SJSA1 (cell line): ENCODE measurements at places on chromosomes 16 and 17. TPM values are rescaled to one million over a fixed set of nuclear protein-coding genes. Genes with fewer than 3 reads are reported as not detected.

Gene CSH2
- total RNA-seq, result not detected in 2 replicates

Gene SLC5A10
- 0.13 TPM in 1 of 2 replicates, not detected in the other for total RNA-seq

Gene AIPL1
- not detected in 2 replicates for total RNA-seq

Gene MAP2K6
- 1.4 and 2.1 TPM in 2 replicates for total RNA-seq

Gene ASPA
- total RNA-seq, result 0.18 TPM in 1 of 2 replicates, not detected in the other

Gene SPATA22
- not detected in 2 replicates for total RNA-seq

GRCh38 chr16:2196162-2196980, at the start of gene CASKIN1:
CASKIN1 (minus strand) TSS chr16:2196605; CDS start chr16:2196432, 173 bp downstream.
- H3K4me1 ChIP-seq, result 0 out of 2 replicates have a peak, but pooled peaks cover 5% of the 10 kb centered on the region
- H3K27ac ChIP-seq, result no peak within 1 kb of the TSS
- no peak for DNase-seq

- no peaks in the 10 kb centered on the region for H3K4me1 ChIP-seq
- H3K27me3 ChIP-seq, result no peaks in the 10 kb centered on the region
- no peak for DNase-seq
- H3K4me3 ChIP-seq, result no peak overlapping the region
- H3K27ac ChIP-seq, result no peak overlapping the region
- H3K36me3 ChIP-seq, result no peaks in the 10 kb centered on the region
These were observed 21.3 kb upstream of the CRYBA1 start for GRCh38 chr17:29225396-29225795.

- H3K4me1 ChIP-seq, result no peaks in the 10 kb centered on the region
- no peak overlapping the region for H3K4me3 ChIP-seq
- no peak overlapping the region for H3K27ac ChIP-seq
- no peaks in the 10 kb centered on the region for H3K27me3 ChIP-seq
These were observed 12.9 kb downstream of the AKAP1 start for GRCh38 chr17:57097832-57098421.

GRCh38 chr17:66952031-66952524, 12.4 kb upstream of the CACNG4 start:
- H3K27ac ChIP-seq, result peak overlapping the region; percentile 83
- H3K36me3 ChIP-seq, result no peaks in the 10 kb centered on the region
- peak; percentile 97 for DNase-seq

DNA sequence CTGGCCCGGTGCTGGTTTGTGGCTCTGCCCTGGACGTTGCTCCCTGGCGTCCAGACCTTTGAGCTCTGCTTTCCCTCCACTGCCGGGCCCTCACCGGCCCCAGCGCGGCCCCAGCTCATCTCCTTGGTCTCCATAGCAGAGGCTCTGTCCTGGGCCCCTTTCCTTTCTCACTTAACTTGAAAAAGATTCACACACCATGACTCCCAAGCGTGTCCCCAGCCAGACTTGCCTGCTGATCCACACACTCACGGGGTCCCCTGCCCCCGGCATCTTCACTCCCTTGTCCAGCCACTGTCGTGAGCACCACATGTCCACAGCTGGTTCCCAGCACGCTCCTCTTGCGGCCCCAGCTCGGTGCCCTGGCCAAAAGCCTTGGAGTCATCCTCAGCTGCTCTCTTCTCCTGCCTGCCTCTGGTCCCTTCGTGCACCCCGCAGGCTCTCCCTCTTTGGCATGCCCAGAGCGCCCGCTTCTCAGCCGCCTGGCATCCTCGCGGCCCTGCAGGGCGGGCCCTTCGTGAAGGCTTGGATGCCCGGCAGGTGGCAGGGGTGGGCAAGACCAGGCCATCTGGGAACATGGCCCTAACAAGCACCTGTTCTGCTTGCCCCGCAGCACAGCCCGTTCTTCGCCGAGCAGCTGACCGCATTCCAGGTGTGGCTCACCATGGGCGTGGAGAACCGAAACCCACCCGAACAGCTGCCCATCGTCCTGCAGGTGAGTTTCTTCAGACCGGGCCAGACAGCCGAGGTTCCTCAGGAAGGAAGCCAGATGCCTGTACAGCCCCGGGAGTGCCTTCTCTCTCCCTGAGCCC, 145.6 kb upstream of the CHMP6 start:
- no peak for DNase-seq
- no peak overlapping the region for H3K27ac ChIP-seq
- H3K27me3 ChIP-seq, result no peaks in the 10 kb centered on the region
- H3K4me1 ChIP-seq, result no peaks in the 10 kb centered on the region
- no peak overlapping the region for H3K4me3 ChIP-seq
- peaks cover 37% of the 10 kb centered on the region for H3K36me3 ChIP-seq

GRCh38 chr17:68830313-68830712, 124.9 kb downstream of the ABCA8 start:
- no peak overlapping the region for H3K4me3 ChIP-seq
- DNase-seq, result no peak
- H3K4me1 ChIP-seq, result peaks cover 7% of the 10 kb centered on the region
- H3K36me3 ChIP-seq, result no peaks in the 10 kb centered on the region
- no peak overlapping the region for H3K27ac ChIP-seq
- H3K27me3 ChIP-seq, result no peaks in the 10 kb centered on the region

- H3K36me3 ChIP-seq, result 0 out of 2 replicates have a peak, but pooled peaks cover 3% of the 10 kb centered on the region
- H3K27me3 ChIP-seq, result no peaks in the 10 kb centered on the region
- H3K27ac ChIP-seq, result no peak overlapping the region
- no peak overlapping the region for H3K4me3 ChIP-seq
- H3K4me1 ChIP-seq, result 0 out of 2 replicates have a peak, but pooled peaks cover 4% of the 10 kb centered on the region
- DNase-seq, result no peak
These were observed 92.3 kb downstream of the PITPNC1 start for GRCh38 chr17:67469208-67469980.

- no peaks in the 10 kb centered on the region for H3K36me3 ChIP-seq
- 0 out of 2 replicates have a peak, but pooled peaks cover 3% of the 10 kb centered on the region for H3K27me3 ChIP-seq
- no peak overlapping the region for H3K4me3 ChIP-seq
- 0 out of 2 replicates have a peak, but pooled peaks cover 3% of the 10 kb centered on the region for H3K4me1 ChIP-seq
These were observed 228.8 kb downstream of the CBLN1 start for GRCh38 chr16:49052846-49053245.

DNA sequence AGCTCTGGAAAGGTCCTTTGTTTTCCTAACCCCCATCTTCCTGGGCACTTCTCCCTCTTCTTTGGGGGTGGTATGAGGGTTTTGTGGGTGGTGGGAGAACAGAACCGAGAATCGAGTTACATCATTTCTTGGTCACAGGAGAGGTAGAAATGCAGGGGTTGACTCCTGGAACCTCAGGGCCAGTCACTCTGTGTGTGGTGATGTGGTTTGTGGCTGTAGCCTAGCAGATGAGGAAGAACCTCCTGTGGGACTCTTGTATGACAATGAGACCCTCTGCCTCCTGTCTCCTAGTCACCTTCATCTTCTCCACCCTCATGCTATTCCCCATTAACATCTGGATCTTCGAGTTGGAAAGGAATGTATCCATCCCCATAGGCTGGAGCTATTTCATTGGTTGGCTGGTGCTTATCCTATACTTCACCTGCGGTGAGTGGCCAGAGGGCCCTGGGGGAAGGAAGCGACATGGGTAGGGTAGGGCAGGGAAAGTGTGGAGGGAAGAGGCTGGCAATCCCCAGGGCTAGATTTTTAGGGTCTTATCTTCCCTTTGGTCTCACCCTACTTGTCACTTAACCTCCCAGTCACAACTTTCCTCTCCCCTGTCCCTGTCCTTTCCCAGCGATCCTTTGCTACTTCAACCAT, 5.5 kb downstream of the ODF4 start:
- no peak for DNase-seq
- H3K27ac ChIP-seq, result no peak overlapping the region
- H3K27me3 ChIP-seq, result no peaks in the 10 kb centered on the region
- H3K4me3 ChIP-seq, result no peak overlapping the region
- no peaks in the 10 kb centered on the region for H3K36me3 ChIP-seq

GRCh38 chr17:35127751-35128514, 6.5 kb downstream of the FNDC8 start:
- DNase-seq, result no peak
- H3K27me3 ChIP-seq, result no peaks in the 10 kb centered on the region
- H3K4me3 ChIP-seq, result no peak overlapping the region
- H3K27ac ChIP-seq, result no peak overlapping the region

DNA sequence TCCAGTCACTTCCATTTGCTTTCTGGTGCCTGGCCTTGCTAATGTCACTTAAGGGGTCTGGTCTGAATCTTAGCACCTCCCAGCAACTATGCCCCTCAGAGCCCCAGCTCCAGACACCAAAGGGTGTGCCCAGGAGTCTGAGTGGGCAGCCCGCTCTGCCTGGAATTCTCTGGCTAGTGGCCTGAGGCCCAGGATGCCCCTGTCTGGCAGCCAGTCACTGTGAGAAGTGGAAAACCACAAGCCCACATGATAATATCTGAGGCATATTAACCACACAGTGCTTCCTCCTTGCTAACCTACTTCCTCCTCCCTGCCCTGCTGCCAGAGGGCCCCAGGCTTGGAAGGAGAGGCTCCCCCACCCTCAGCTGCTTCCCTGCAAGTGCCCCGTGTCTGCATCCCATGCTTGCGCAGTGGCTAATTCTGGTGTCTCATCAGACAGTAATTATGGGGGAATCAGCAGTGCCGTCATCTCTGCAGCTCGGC, 14.0 kb downstream of the SRCIN1 start:
- H3K36me3 ChIP-seq, result no peaks in the 10 kb centered on the region
- H3K4me1 ChIP-seq, result no peaks in the 10 kb centered on the region
- H3K27ac ChIP-seq, result no peak overlapping the region
- H3K27me3 ChIP-seq, result peaks cover 66% of the 10 kb centered on the region
- H3K4me3 ChIP-seq, result no peak overlapping the region

DNA sequence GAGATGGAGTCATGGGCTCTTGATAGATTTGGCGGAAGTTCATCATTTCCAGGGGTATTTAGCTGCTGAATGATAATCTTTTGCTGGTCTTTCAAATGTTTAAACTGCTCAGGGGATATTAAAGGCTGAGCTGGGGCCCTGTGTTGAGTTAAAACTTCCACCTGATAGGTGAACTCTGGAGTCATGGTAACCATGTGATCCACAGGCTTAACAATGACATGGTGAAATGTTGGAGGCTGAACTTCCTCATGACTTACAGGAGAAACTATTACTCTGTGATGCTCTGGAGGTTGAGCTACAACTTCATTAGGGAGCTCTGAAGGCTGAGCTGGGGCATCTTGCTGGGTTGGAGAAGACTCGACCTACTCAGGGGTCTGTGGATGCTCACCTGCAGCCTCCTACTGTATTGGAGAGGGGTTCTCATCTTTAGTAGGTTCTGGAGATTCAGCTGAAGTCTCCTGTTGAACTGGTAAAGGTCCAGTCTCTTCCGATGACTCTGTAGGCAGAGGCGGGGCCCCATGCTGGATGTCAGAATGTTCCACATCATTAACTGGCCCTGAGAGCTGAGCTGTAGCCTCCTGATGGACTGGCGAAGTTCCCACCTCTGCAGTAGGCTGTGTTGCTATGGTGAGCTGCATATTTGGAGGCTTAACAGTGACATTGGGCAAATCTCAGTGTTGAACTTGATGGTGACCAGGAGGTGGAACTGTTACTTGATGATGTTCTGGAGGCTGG, 24.2 kb downstream of the RDM1 start:
- no peak overlapping the region for H3K4me3 ChIP-seq
- H3K27ac ChIP-seq, result no peak overlapping the region
- DNase-seq, result no peak
- H3K4me1 ChIP-seq, result no peaks in the 10 kb centered on the region
- no peaks in the 10 kb centered on the region for H3K27me3 ChIP-seq

GRCh38 chr16:31301708-31302400, 42.1 kb downstream of the ITGAM start:
- no peak for DNase-seq
- no peak overlapping the region for H3K27ac ChIP-seq
- H3K36me3 ChIP-seq, result no peaks in the 10 kb centered on the region

DNA sequence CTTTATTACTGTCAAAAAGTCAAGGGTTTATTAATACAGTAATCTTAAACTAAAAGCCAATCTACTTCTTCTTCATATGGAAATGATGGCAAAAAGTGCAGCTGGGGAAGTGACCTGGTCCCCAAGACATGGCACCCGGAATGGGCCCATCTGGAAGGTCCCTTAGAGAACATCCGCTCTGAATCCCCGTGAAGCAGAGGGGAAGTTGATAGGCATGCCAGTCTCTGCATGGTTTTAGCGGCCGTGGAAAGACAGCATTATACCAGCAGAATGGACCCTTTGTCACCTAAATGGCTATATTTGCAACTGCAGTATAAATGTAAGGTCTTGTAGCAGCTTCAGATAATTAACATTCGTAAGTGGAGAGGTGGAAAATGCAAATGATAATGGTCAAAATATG, 32.4 kb downstream of the COTL1 start:
- H3K36me3 ChIP-seq, result peaks cover 90% of the 10 kb centered on the region
- no peak overlapping the region for H3K4me3 ChIP-seq
- H3K27ac ChIP-seq, result no peak overlapping the region
- DNase-seq, result no peak
- H3K27me3 ChIP-seq, result no peaks in the 10 kb centered on the region
- no peaks in the 10 kb centered on the region for H3K4me1 ChIP-seq

DNA sequence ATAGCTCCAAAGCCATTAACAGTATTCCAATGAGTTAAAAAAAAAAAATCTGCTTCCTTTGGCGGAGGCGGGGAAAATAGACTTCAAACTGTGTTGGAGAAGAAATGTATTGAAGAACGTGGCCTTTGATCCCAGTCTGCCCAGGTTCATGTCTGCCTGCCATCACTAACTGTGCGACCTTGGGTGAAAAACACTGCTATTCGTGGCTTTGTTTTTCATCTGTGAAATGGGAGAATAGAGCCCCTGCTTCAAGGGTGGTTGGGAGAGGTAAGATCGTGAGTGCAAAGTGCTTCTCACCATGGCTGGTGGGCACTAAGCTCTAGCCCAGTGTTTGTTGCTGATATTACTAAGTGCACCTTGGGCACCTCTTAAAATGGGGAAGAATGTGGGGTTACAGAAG, 69.5 kb downstream of the VPS35L start:
- H3K4me1 ChIP-seq, result no peaks in the 10 kb centered on the region
- peaks cover 26% of the 10 kb centered on the region for H3K36me3 ChIP-seq
- H3K27ac ChIP-seq, result no peak overlapping the region
- no peaks in the 10 kb centered on the region for H3K27me3 ChIP-seq

DNA sequence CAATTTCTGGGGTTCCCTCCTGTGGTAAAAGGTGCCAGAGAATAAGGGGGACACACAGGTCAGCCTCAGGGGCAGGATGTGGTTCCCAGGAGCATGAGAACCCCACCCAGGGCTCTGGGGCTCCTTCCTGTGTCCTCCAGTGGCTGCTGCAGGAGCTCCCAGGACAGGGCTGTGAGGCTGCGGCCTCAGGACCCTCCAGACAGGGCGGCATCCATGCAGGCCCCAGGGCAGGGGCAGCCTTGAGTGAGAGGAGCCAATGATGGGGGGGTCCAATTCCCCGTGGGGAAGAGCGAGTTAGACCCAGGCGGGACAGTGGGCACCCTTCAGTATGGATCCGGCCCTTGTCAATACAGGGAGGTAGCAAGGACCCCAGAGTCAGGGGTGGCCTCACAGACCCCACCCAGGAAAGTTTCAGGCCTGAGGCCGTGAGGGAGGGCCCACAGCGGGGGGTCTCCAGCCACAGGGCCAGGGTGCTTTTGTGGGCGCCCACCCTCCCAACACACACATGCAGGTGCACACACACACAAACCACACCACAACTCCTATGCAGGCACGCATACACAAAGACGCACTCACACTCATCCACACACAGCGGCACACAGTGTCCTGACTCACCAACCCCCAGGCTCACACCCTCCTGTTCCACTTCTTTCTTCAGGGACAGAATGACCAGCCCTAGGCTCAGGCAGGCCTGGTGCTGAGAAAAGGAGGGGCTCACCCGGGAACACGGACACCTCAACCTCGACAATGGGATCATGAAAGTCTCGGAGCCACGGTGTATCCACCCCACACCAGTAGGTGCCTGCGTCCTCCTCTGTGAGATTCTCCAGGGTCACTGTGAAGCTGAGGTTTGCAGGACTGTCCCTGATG, 1.8 kb downstream of the CD300C start:
- H3K4me3 ChIP-seq, result no peak overlapping the region
- H3K27me3 ChIP-seq, result peaks cover 68% of the 10 kb centered on the region
- H3K36me3 ChIP-seq, result no peaks in the 10 kb centered on the region
- DNase-seq, result no peak
